Glomerular endothelial cell (primary cell): ENCODE measurements at places on chromosomes 12 and 14.

GRCh38 chr12:112258926-112259325 is 123.3 kb downstream of the HECTD4 start:
- no peak for DNase-seq

GRCh38 chr14:58376791-58377190 is 18.9 kb upstream of the TOMM20L start:
- DNase-seq: no peak

DNA sequence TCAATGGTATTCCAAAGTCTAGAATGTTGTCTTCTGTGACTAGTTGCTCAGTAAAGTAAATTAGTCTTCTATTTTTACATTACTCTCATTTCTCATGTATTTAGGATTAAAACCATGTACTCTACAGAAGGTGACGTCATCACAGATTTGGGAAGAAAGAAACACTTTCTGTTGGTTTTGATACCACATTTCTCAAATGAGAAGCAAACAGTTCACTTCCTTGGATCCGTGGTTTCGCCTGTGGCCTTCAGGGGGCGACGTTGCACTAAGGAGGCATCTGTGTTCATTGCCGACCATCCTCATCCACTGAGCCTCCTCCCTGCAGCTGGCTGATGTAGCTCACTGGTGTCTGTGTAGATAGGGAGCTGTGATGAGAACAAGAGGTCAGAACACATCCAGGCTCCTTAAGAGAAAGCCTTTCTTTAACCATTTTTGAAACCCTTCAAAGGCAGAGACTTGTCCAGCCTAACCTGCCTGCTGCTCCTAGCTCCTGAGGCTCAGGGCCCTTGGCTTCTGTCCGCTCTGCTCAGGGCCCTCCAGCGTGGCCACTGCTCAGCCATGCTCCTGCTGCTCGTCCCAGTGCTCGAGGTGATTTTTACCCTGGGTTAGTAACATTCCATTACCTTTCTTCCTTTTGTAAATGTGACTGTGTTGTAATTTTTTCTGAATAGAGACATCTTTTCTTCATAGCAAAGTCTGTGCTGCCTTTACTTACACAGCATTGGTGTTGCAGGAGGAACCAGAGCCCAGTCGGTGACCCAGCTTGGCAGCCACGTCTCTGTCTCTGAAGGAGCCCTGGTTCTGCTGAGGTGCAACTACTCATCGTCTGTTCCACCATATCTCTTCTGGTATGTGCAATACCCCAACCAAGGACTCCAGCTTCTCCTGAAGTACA is 220.6 kb upstream of the OR4E1 start:
- no peak for DNase-seq

DNA sequence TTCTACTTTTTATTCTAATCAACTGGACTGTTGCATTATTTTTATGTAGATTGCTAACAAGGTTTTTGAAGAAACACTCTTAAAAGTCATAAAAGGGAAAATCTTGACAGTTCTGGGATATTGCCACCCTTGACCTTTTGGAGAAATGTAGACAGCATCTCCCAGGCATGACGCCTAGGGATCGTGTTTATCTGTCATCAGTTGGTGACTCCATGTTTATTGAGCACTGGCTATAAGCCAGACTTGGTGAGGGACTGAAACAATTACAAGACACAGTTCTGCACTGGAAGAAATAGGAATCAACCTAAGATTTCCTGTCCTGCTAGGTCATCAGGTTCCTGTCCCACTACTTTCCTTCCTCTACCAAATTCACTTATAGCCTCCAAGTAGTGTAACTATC is 34.5 kb downstream of the HMGA2 start:
- DNase-seq: no peak

GRCh38 chr12:7130701-7131501 is 730 bp downstream of the CLSTN3 start:
- DNase-seq: no peak

- DNase-seq: no peak
Observed at GRCh38 chr12:78680596-78680995, 184.0 kb upstream of the SYT1 start.

GRCh38 chr14:104361921-104362681 is 217.5 kb upstream of the C14orf180 start:
- no peak for DNase-seq

DNA sequence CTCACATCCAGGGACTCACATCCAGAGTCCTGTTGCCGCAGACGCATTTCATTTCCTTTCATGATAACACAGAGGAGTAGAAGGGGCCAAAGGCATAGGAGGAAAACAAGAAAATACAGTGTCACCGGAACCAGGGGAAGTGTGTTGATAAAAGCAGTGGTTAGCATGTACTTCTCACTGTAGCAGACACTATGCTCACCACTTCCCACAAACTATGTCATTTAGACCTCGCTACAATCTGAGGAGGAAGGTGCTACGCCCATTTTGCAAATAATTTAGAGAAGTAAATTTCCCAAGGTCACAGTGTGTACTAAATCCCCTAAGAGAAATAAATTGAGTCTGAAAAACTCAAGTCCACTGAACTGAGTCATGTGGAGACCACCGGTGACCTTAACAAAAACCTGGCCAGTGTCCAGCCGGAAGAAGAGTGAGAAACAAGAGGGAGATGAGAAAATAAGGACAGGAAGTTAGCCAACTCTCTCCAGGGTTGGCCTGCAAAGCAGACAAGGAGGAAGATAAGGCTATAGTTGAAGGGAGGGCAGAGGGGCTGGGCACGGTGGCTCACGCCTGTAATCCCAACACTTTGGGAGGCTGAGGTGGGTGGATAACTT is 25.8 kb upstream of the TMCC3 start:
- no peak for DNase-seq

- no peak for DNase-seq
Observed at GRCh38 chr14:91029456-91030217, 30.8 kb downstream of the RPS6KA5 start.

GRCh38 chr12:65662590-65662989 is 161.7 kb upstream of the HMGA2 start:
- no peak for DNase-seq

DNA sequence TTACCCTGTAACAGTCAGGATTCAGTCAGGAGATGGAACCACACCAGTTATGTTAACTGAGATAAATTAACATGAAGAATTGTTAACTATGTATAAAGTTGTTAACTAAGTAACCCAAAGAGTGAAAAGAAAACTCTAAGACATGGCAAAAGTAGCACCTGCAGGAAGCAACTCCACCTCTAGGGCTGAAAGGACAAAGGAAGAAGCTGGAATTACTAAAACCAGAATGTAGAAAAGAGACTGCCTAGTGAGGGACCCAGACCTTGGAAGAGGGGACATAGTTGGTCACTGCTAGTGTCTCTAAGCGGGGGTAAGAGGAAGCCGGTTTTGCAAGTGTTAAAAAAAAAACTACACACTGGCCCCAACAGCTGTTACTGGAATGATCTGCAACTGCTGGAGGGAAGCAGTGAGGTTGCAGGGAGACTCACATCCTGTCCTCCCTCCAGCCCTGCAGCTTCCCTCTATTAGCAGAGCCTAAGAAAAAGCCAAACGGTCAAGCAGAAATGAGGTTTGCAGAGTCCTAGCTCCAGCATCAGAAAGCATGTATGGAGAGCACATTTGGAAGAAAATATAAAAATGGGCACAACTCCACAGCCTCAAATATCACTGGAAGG is 39.8 kb downstream of the GPR135 start:
- no peak for DNase-seq

DNA sequence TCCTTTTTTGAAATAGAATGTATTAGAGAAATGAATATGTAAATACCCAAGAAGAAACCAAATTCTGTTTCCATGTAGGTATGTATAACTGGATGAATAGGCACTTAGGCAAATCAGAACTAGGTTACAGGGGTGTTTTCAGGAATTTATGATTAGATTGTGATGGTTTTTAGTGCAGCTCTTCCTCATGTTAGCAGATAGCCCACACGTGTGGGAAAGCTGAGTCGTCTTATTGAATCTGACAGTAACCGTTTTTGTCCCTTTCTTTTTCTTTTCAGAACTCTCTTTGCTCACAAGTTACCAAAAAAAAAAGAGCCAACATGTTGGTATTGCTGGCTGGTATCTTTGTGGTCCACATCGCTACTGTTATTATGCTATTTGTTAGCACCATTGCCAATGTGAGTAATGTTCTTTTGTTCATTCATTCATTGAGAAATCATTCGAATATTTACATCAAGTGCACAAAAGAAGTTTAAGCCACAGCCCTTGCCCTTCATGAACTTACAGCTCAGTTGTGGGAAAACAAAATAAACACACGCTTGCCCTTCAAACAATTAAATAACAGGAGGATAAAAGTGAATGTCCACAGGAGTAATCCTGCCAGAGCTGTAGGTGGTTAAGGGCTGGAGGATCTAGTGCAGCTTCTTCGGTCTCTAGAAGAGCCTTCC is 14.8 kb downstream of the EMP1 start:
- DNase-seq: no peak
